ENCODE measurements at places on chromosomes 7 and 10.

DNA sequence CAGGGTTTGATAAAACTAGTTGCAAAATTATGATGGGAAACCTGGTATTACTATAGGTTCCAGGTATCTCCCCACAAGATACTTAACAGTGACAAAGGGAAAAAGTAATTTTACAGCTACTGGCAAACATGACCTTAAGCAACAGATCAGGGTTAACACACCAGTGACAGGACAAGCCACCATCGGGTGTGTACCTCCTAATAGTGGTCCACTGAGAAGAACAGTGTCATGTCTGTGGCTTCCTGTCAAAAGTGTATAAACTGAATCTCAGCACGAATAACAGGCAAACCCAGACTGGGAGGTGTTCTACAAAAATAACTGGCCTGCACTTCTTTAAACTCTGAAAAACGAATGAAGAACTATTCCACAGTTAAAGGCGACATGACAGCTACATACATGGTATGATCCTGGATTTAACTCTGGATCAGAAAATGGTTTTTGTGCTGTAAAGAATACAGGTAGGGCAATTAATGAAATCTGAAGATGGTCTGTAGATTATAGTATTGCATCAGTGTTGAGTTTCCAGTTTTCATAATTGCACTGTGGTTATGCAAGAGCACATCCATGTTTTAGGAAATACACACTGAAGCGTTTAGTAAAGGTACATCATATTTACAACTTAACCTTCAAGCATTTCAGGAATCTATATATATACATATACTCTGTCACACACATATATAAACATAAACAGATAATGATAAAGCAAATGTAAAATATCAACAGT lies 32.0 kb upstream of the ARMS2 start:
- DNase-seq = no peak

DNA sequence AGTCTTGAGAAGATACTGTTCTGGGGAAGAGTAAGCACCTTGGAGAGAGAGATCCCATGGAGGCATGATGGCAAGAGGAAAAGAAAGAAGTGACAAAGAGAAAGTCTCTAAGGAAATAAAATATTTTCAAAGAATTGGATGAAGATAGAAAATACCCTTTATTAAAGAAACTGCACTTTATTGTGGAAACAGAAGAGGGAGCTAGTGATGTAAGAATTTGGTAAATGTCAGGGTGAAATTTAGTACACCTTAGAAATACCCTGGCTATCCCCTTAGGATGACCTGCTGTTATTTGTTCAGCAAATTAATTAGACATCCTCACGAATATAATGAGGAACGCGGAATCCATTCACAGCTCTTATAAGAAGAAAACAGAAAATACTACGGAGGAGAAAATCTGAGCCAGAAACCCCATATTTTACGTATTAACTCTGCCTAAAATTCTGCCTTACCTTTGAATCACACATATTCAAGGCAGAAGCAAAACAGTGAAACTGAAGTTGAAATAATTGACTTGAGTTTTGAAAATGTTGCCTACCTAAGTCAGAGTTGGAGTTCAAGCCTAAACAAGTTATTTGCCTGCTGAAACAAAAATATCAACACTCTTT lies 90.7 kb downstream of the TFPI2 start:
- no peak for DNase-seq

DNA sequence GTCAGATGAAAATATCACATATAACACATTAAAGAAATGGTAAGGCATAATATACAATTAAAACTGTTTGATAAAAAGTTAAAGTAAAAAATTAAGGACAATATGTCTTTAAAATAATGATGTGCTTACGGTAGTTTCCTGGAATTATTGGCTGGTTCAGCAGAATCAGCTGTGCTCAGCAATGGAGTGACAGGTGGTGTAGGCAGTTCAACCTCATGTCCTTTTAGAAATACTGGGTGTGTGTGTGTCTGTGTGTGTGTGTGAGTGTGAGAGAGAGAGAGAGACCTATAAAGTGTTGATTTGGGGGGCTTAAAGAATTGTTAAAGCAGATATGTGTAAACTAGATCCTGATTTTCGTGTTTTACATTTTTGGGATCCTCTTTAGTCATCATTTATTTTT lies 141.2 kb downstream of the ADAM22 start:
- DNase-seq = no peak

DNA sequence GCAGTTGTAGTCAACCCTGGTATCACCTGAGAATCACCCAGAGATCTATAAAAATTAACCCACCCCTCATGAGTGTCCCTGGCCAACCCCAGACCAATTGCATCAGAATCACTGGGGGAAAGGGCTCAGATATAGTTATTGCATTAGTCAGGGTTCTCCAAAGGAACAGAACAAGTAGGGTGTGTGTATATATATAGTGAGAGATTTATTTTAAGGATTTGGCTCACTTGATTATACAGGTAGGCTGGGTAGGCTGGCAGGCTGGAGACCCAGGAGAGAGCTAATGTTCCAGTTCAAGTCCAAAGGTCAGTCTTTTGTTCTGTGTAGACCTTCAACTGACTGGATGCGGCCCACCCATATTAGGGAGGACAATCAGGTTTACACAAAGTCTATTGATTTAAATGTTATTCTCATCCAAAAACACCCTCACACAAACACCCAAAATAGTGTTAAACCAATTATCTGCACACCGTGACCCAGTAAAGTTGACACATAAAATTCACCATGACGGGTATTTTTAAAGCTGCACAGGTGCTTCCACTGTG lies 372.9 kb upstream of the NFE2L3 start:
- no peak for DNase-seq

DNA sequence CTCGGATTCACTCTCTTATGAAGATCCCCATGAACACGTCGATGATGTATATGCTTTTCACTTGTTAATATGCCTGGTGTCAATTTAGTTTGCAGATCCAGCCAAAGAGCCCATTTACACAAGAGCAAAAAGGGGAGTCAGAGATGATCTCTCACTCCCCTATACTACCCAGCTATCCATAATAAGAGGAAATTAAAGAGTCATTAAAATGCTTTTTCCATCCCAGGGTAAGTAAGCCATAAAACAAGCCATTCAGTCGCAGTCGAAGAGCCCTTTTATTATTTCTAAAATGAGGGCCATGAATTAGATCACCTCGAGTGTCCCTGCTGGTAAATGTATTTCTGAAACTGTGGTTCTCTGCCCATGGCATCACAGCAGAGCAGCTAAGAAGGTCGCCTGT lies 41.2 kb downstream of the CHCHD3 start:
- no peak for DNase-seq

GRCh38 chr7:131157530-131158243 lies 170.0 kb upstream of the MKLN1 start:
- DNase-seq = no peak

DNA sequence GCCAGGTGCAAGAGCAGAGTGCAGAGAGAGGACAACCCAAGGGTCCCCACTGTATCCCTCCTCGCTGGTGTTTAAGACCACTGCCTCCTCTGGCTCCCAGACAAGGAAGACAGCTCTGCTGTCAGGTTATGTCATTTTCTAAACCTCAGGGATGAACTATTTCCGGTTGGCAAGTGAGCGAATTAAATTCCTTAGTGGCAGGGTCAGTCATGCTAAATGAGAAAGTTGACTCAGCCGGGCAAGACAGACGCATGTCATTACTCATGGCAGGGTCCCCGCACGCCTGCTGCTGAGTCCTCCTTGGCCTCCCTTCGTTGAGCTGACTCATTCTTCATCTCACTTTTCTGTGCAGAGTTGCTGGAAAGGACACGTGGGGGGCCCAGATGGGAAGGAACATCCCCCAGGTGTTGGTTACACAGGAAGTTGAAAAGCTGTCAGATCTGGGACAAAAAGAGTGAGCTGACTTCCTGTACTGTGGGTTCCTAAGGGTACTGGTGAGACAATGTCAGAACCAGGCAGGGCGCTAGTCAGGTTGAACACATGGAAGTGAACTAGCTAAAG lies 47.1 kb upstream of the UCN3 start:
- no peak for DNase-seq

DNA sequence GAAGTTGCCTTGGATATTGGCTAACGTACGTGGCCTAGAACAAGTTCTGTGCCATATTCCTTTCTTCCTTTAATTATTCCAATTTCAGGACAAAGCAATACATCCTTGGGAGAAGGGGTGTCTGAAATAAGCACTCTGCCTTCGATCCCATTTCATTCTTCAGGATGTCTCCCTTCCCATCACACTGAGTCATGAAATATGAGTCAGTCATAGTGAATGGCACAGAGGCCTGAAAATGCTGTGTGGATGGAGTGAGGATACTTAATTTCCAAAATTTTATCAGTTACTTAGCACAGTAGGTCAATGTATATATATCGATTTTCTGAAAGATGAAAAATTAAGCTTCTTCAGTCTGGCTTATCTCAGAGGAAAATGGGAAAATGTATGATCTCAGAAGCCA lies 19.5 kb downstream of the EVX1 start:
- DNase-seq = no peak

GRCh38 chr10:122013311-122013780 lies 24.4 kb downstream of the TACC2 start:
- DNase-seq = peak; percentile 36

GRCh38 chr10:129307141-129307540 lies 159.9 kb upstream of the MGMT start:
- DNase-seq = no peak

Measured in NCI-H146 (cell line).